ENCODE measurements at places on chromosomes 3 and 15.

- DNase-seq, result no peak
Observed at GRCh38 chr3:7439101-7439680, 578.3 kb downstream of the GRM7 start.

- no peak for DNase-seq
Observed at GRCh38 chr15:71334873-71335272, 219.6 kb downstream of the THSD4 start.

DNA sequence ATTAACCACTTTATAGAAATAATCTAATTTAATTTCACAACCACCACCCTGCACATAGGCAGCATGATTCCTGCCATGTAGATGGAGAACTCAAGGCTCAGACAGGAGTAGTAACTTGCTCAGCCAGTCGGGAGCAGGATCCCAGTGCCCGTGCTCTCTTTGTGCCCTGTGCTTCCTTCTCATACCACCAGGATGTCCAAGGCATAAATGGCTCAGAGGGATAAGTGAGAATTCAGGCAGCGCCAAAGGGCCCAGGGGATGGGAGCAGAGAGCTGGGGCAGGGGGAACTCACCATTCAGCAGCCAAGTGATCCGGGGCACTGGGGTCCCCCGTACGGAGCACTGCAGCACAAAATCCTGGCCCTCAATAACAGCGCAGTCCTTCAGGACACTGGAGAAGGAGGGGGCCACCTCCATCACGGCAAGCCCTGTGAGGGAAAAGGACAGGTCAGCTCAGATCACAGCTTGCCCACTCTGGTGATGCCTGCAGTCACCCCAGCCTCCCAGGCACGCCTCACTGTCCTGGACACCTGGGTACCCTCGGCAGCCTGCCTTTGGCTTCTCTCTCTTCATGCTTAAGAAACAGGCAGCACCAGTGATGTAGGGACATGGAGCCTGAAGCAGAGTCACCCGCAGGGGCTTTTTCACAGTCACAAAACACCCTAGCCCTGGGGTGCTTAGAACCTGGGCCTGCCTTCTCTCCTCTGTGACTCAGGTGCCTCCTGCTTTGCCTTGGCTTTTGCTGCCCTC is 141.0 kb upstream of the HACD2 start:
- no peak for DNase-seq

- no peak for DNase-seq
Observed at GRCh38 chr15:54208786-54209185, 230.5 kb downstream of the UNC13C start.

All from anterior cingulate cortex (tissue), 58 donors.